ENCODE measurements at places on chromosomes 3 and 15. TPM values are rescaled to one million over a fixed set of nuclear protein-coding genes. Genes with fewer than 3 reads are reported as not detected.

GRCh38 chr3:52246728-52247408 is 1.3 kb downstream of the PPM1M start:
- no peak for DNase-seq

The ADPRH gene
- total RNA-seq: 12.2 TPM

DNA sequence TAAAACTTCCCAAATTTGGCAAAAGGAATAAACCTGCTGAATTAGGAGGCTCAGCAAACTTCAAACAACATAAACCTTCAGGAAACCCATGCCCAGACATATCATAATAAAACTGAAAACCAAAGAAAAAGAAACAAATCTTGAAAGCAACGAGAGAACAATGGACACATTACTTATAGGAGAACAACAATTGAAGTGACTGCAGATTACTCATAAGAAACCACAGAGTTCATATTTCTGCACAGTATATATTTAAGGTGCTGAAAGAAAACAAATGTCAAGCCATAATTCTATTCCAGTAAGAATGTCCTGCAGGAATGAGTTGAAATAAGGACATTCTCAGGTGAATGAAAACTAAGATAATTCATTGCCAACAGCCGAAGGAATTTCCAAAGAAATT is 80.8 kb upstream of the PROK2 start:
- no peak for DNase-seq

- DNase-seq: no peak
Measured at GRCh38 chr15:38975282-38975990, 410.8 kb upstream of the RASGRP1 start.

- DNase-seq: no peak
Measured at GRCh38 chr3:13651775-13652428, 103.0 kb downstream of the FBLN2 start.

Measured in Right ventricle myocardium superior (tissue), 1 donor.